ENCODE measurements at places on chromosomes 7 and 10. TPM values are rescaled to one million over a fixed set of nuclear protein-coding genes. Genes with fewer than 3 reads are reported as not detected.

The LRRC27 gene
- total RNA-seq: 12.7 TPM

The CALHM1 gene
- not detected for total RNA-seq

The PDZD7 gene
- total RNA-seq: 5.3 TPM

The GRIFIN gene
- not detected for total RNA-seq

The FOXK1 gene
- total RNA-seq: 19.8 TPM

The CLCN1 gene
- not detected for total RNA-seq

The XRCC2 gene
- 0.98 TPM for total RNA-seq

The TMEM273 gene
- 8.9 TPM for total RNA-seq

The ITGA8 gene
- not detected for total RNA-seq

The AEBP1 gene
- total RNA-seq: not detected

The ARHGAP22 gene
- total RNA-seq: 3.5 TPM

The KLF14 gene
- total RNA-seq: not detected

The EVX1 gene
- total RNA-seq: not detected

The FKBP14 gene
- total RNA-seq: 2.9 TPM

The NPY4R2 gene
- total RNA-seq: not detected

The MCM10 gene
- 47.0 TPM for total RNA-seq

The NPC1L1 gene
- not detected for total RNA-seq

The FXYD4 gene
- not detected for total RNA-seq

The WNT2 gene
- total RNA-seq: not detected

The PTPRN2 gene
- 0.78 TPM for total RNA-seq

The CYP3A5 gene
- 0.49 TPM for total RNA-seq

The ELN gene
- not detected for total RNA-seq

The JCAD gene
- total RNA-seq: 23.5 TPM

The FAM25C gene
- not detected for total RNA-seq

The CHCHD3 gene
- 124 TPM for total RNA-seq

The LRIT1 gene
- total RNA-seq: not detected

The PLEKHS1 gene
- not detected for total RNA-seq

The C10orf143 gene
- not detected for total RNA-seq

The SPDYE16 gene
- not detected for total RNA-seq

The SPDYE5 gene
- not detected for total RNA-seq

The TMED4 gene
- total RNA-seq: 263 TPM

The LIPM gene
- not detected for total RNA-seq

The HTR7 gene
- total RNA-seq: not detected

The PAPOLB gene
- total RNA-seq: not detected

The SPDYE1 gene
- not detected for total RNA-seq

The EN2 gene
- 6.7 TPM for total RNA-seq

The LRGUK gene
- total RNA-seq: not detected

The PNLIPRP3 gene
- total RNA-seq: not detected

The FAM25G gene
- not detected for total RNA-seq

The NODAL gene
- not detected for total RNA-seq

The ATRNL1 gene
- 137 TPM for total RNA-seq

The ANKRD61 gene
- not detected for total RNA-seq

The SFTPA1 gene
- total RNA-seq: not detected

The CPA5 gene
- not detected for total RNA-seq

The ZCWPW1 gene
- 5.9 TPM for total RNA-seq

The DDX21 gene
- total RNA-seq: 26.4 TPM

The FGFR2 gene
- 7.4 TPM for total RNA-seq

The ANXA8L1 gene
- not detected for total RNA-seq

The NOC3L gene
- 25.2 TPM for total RNA-seq

The AS3MT gene
- total RNA-seq: 1.2 TPM

The ARHGEF35 gene
- 4.8 TPM for total RNA-seq

The FOXI2 gene
- total RNA-seq: not detected

The SYPL1 gene
- 35.2 TPM for total RNA-seq

The MBL2 gene
- total RNA-seq: 0.17 TPM

The NSUN6 gene
- 1.0 TPM for total RNA-seq

The DPYSL4 gene
- not detected for total RNA-seq

The NUDCD3 gene
- total RNA-seq: 30.3 TPM

The OR6V1 gene
- total RNA-seq: not detected

The AUTS2 gene
- total RNA-seq: 2.3 TPM
